ENCODE measurements at places on chromosomes 5 and 9.
A peak's percentile ranks its signal among the peaks of the same experiment; 100 is the strongest.

DNA sequence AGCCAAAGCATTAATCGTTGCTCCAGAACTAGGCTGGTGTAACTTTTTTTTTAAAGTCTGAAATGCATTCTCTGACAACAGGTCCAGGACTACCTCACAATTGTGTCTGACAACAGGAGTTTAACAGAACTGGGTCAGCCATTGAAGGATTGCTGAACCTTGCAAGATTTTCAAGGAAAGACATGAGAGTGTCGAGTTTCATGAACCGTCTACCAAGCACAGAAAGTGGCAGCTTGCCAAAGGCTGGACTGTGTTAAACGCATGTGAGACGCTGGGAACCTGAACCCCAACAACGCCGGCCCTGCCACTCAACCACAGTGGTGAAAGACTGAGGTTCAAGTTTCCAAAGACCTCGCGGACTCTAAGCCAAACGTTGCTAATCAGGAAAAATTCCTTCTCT is 79.1 kb downstream of the LHFPL2 start:
- no peak for DNase-seq

- no peak for DNase-seq
Observed at GRCh38 chr5:2685651-2686272, 65.7 kb downstream of the IRX2 start.

- no peak for DNase-seq
Observed at GRCh38 chr5:13115476-13115875, 829.0 kb downstream of the DNAH5 start.

GRCh38 chr5:66529182-66529581 is 67.0 kb upstream of the MAST4 start:
- DNase-seq = peak; percentile 3

DNA sequence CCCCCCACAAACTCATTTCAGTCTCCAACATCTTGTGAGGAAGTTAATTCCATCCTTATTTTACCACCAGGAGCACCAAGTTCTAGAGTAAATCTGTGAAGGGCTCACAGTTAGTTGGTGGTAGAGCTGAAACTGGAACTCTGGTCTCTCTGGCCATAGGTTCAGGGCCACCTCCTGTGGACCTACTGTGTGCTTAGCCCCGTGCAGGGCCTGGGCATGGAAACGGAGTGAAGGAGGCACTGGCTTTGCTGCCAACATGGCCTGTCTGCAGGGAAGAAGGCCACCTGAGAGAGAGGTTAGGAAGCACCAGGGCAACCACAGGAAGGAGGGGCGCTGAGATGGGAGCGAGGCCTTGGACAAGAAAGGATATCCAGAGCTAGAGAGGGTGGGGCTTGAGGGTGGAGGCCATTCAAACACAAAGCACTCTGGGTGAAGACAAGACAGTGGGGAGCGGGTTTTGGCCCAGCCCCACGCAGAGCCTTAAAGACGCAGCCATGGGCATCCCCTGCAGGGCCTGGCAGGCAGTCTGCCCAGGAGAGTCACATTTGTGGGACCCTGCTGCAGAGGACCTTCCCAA is 16.0 kb upstream of the DAB2IP start:
- DNase-seq = no peak

DNA sequence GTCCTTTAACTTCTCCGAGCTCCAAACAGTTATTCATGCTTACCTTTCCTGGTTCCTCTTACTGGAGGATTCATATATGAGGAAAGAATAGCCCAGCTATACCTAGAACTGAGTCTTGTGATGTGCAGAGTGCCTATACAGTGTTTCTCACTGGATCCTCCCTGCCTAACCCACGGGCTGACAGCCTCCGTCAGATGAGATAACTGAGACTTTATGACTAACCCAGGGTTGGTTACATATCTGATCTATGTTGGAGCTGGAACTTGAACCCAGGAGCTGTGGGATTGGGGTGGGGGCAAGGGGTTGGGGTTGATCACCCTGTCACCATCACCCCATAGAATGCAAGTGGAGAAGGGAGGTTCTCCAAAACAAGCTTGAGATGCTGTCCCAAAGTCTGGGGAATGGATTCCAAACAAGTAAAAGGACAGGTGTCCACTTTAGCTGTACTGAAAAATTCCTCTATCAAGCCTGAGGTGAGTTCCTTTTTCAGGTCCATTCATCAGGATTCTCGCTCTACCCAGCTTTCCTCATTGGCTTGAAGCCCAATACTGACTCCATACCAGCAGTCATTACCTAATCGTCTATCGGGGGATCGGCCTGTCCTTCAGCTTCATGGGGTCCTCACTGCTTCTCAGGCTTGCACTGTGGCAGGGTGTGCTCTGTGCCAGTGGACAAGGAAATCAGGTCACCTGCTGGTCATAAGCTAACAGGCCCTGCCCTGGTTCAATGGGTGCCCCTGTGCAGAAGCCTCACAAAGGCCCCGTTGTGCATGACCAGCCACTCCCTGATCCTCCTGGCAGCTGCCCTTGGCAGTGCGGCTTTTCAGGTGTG is 100.6 kb downstream of the ARHGAP26 start:
- DNase-seq = no peak

DNA sequence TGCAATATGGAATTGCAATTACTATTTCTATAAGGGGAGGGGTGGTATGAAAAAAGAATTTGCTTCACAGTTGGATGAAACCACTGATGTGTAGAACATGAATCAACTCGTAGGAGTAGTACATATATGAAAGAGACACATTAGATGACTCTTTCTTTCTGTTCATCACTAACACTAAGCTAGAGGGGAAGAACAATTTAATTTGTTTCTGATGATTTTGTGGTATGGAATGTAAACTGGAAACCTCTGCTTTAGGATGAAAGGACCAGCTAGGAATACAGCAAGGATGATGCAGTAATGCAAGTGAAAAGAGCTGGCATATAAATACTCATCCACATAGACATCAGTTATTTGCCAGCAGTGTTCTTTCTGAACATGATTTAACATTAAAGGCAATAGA is 113.4 kb downstream of the PAPPA start:
- DNase-seq = no peak

Data from NAMALWA (cell line).